ENCODE measurements at places on chromosomes 3 and 15. TPM values are rescaled to one million over a fixed set of nuclear protein-coding genes. Genes with fewer than 3 reads are reported as not detected.

MOBP gene
- polyA plus RNA-seq = 0.10 TPM

GOLGA6L4 gene
- 8.2 TPM for polyA plus RNA-seq

ATP13A5 gene
- 0.09 TPM for polyA plus RNA-seq

STRC gene
- 10.9 TPM for polyA plus RNA-seq

RTP1 gene
- polyA plus RNA-seq = 0.12 TPM

C3orf70 gene
- 10.2 TPM for polyA plus RNA-seq

RETNLB gene
- not detected for polyA plus RNA-seq

P2RY13 gene
- 4.9 TPM for polyA plus RNA-seq

PIGBOS1 gene
- 17.6 TPM for polyA plus RNA-seq

DGKG gene
- 4.8 TPM for polyA plus RNA-seq

GOLGA8J gene
- polyA plus RNA-seq = 0.19 TPM

GPR149 gene
- not detected for polyA plus RNA-seq

CTSH gene
- polyA plus RNA-seq = 340 TPM

RARRES1 gene
- 111 TPM for polyA plus RNA-seq

RPP14 gene
- 21.5 TPM for polyA plus RNA-seq

USP19 gene
- polyA plus RNA-seq = 40.4 TPM

TGFBR2 gene
- polyA plus RNA-seq = 62.9 TPM

BCL2A1 gene
- polyA plus RNA-seq = 4.9 TPM

TF gene
- 22.5 TPM for polyA plus RNA-seq

SEMA7A gene
- polyA plus RNA-seq = 3.5 TPM

THAP10 gene
- 2.6 TPM for polyA plus RNA-seq

MYL3 gene
- 6.7 TPM for polyA plus RNA-seq

DPPA2 gene
- 0.03 TPM for polyA plus RNA-seq

CTXN2 gene
- polyA plus RNA-seq = 0.10 TPM

PCSK6 gene
- 22.2 TPM for polyA plus RNA-seq

SERINC4 gene
- 0.42 TPM for polyA plus RNA-seq

LRTM1 gene
- 0.25 TPM for polyA plus RNA-seq

RBP2 gene
- polyA plus RNA-seq = 2,966 TPM

ALDH1A3 gene
- polyA plus RNA-seq = 23.8 TPM

KLHL40 gene
- polyA plus RNA-seq = 0.25 TPM

KCNMB2 gene
- 6.0 TPM for polyA plus RNA-seq

STRA6 gene
- 22.2 TPM for polyA plus RNA-seq

HIGD2B gene
- polyA plus RNA-seq = not detected

ZNF106 gene
- 28.8 TPM for polyA plus RNA-seq

DENND4A gene
- 27.7 TPM for polyA plus RNA-seq

CAMP gene
- 0.19 TPM for polyA plus RNA-seq

SLC12A1 gene
- polyA plus RNA-seq = 0.10 TPM

FGF7 gene
- polyA plus RNA-seq = 15.9 TPM

SOX14 gene
- polyA plus RNA-seq = not detected

IQCF5 gene
- polyA plus RNA-seq = not detected

TM4SF1 gene
- polyA plus RNA-seq = 56.9 TPM

Measured in large intestine (tissue), 12 donors.